Vein endothelial cell (primary cell): ENCODE measurements at places on chromosomes 1 and 21. TPM values are rescaled to one million over a fixed set of nuclear protein-coding genes. Genes with fewer than 3 reads are reported as not detected.

Gene TTC39A
- 1.2 and 2.3 TPM in 2 replicates for total RNA-seq

Gene C1orf94
- not detected in 2 replicates for total RNA-seq

Gene FCRL1
- total RNA-seq: not detected in 2 replicates

Gene PIK3C2B
- total RNA-seq: 40.4 and 52.6 TPM in 2 replicates

Gene HTR6
- total RNA-seq: under 0.01 TPM in 1 of 2 replicates, not detected in the other

Gene RPE65
- total RNA-seq: not detected in 2 replicates

Gene DPH2
- 22.9 and 26.4 TPM in 2 replicates for total RNA-seq

Gene TEDDM1
- total RNA-seq: not detected in 2 replicates

Gene U2AF1
- 38.9 and 56.7 TPM in 2 replicates for total RNA-seq

Gene NOTCH2
- 24.6 and 31.0 TPM in 2 replicates for total RNA-seq

Gene PRAMEF10
- not detected in 2 replicates for total RNA-seq

Gene PRR9
- not detected in 2 replicates for total RNA-seq

Gene ERG
- 153 and 170 TPM in 2 replicates for total RNA-seq

Gene FPGT
- total RNA-seq: 10.1 and 14.3 TPM in 2 replicates

Gene NPPB
- total RNA-seq: not detected in 2 replicates

Gene CAPN8
- not detected in 2 replicates for total RNA-seq

Gene VWA1
- total RNA-seq: 5.0 and 5.2 TPM in 2 replicates

Gene ERICH3
- total RNA-seq: not detected in 2 replicates

Gene LIPI
- not detected in 2 replicates for total RNA-seq

Gene PSMB4
- total RNA-seq: 381 and 398 TPM in 2 replicates

Gene PDPN
- 0.33 TPM in 1 of 2 replicates, not detected in the other for total RNA-seq

Gene ACKR1
- 0.10 TPM in 1 of 2 replicates, not detected in the other for total RNA-seq

Gene PRRX1
- total RNA-seq: 0.98 and 6.6 TPM in 2 replicates

Gene KRTAP11-1
- total RNA-seq: not detected in 2 replicates

Gene MRPS15
- total RNA-seq: 80.6 and 86.2 TPM in 2 replicates

Gene AMY1A
- total RNA-seq: not detected in 2 replicates

Gene ABCD3
- 20.3 and 26.5 TPM in 2 replicates for total RNA-seq

Gene KRTAP12-2
- total RNA-seq: not detected in 2 replicates

Gene DCDC2B
- total RNA-seq: not detected in 2 replicates

Gene GUK1
- 365 and 512 TPM in 2 replicates for total RNA-seq

Gene FCER1G
- not detected in 2 replicates for total RNA-seq

Gene IFI44
- total RNA-seq: 13.1 and 13.4 TPM in 2 replicates

Gene CFHR5
- total RNA-seq: not detected in 2 replicates

Gene PLPP3
- total RNA-seq: 44.6 and 59.4 TPM in 2 replicates

Gene HCRTR1
- 1.3 and 2.0 TPM in 2 replicates for total RNA-seq

Gene IVL
- total RNA-seq: not detected in 2 replicates

Gene LAX1
- total RNA-seq: under 0.01 and 0.10 TPM in 2 replicates

Gene IKBKE
- total RNA-seq: 22.4 and 25.5 TPM in 2 replicates

Gene TTC34
- total RNA-seq: under 0.01 and 0.10 TPM in 2 replicates

Gene GBP7
- total RNA-seq: not detected in 2 replicates

Gene ASCL5
- total RNA-seq: not detected in 2 replicates

Gene SFN
- 0.10 TPM in 1 of 2 replicates, not detected in the other for total RNA-seq

Gene FOXD2
- 0.10 and 0.33 TPM in 2 replicates for total RNA-seq
